ENCODE measurements at places on chromosomes 4 and X.
A peak's percentile ranks its signal among the peaks of the same experiment; 100 is the strongest.

GRCh38 chr4:168765726-168766125 is 244.3 kb downstream of the CBR4 start:
- peak; percentile 82 for DNase-seq

GRCh38 chr4:124322234-124323065 is 390.1 kb downstream of the ANKRD50 start:
- peak; percentile 46 for DNase-seq

DNA sequence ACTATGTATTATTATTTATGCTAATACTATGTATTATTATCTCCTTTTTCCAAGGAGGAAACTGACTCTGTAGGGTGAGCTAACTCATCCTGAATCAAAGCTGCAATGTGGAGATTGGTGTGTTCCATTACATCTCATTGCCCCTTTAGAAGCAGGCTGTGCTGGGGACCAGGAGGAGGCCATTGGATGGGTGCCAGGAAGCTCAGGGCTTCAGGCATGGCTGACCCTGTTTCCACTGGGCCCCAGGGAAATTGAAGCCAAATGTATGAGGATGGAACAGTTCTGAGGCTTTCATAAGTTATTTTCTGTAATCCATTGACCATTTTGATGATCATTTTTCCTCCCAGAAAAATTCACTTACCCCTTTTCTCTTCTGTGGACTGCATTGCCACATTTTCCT is 418.8 kb upstream of the ZFP42 start:
- no peak for DNase-seq

- peak; percentile 85 for DNase-seq
Observed at GRCh38 chr4:180542445-180543100, 1700.6 kb upstream of the TENM3 start.

DNA sequence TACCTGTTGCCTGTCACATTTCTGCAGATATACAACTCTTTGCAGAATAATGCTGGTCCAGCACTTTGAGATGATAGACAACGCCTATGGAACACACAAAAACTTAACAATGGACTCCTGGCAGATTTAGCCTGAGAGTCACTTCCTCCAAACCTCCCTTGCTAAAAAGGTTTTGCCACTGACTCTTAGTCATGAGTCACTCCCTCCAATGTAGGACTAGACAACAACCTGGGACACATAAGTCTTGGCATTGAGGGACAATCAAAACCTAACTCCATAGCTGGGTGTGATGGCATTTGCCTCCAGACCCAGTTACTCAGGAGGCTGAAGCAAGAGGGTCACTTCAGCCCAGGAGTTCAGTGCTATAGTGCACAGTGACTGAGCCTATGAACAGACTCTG is 22.0 kb upstream of the EIF4E start:
- no peak for DNase-seq

- DNase-seq, result no peak
Observed at GRCh38 chr4:164847967-164848649, 28.9 kb upstream of the APELA start.

- no peak for DNase-seq
Observed at GRCh38 chr4:7389101-7389701, 45.5 kb downstream of the PSAPL1 start.

DNA sequence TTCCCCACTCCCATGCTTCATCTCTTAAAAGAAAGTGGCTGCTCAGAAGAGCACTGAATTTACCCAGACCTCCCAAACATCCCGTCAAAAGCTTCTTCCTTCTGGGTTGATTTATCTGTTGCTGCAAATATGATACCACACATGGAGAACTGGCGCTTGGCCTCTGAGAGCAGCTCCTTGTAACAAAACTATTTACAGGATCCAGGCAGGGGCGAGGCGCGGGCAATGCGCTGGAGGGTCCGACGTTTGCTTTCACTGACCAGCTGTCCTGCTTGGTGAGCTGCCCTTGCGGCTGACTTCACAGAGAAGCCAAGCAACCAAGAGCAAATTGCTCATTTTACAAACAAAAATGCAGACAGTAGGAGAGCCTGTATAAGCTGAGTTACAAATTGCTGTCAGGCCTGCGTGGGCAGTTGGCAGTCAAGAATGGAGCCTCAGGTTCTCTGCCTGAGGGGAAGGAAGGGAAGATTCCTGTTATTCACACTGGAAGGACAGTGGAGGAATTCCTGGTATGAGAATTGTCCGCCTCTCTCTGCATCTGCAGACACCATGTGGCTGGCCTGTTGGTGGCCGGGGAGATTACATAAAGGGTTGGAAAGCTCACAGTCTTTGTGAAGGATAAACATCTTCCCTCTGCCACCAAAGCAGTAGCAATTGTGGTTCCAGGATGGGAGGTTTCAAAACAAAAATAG is 192.2 kb upstream of the LEF1 start:
- DNase-seq, result peak; percentile 89

DNA sequence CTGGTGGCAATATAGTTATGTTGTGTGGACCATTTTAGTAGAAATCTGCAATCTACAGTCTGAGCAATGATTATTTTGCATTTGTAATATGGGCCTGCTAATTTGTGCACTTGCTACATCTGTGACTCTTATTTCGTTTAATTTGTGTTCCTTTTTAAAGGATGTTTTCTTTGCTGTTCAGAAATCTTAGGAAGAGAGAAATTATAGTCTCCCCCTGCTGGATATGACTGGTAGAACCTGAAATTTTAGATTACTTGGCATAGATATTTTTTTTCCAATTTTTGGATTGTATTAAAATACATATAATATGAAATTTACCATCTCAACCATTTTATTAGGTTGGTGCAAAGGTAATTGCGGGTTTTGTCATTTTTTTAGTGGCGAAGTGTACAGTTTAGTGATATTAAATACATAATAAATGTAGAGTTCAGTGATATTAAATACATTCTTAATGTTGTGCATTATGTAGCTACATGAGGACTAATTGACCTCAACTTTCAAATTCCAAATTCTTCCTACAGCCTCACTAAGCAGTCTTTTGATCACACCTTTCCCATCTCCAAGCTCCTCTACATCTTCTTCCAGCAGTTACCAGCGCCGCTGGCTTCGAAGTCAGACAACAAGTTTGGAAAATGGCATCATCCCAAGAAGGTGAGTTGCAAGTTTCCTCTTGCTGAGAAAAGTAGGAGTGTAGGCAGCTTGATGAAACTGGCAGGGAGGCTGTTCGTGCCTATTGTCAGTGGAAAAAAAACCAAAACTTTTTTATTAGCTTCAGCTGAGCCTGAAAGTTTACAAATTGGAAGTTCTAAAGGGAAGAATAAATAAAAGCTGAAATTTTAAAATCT is 82.2 kb downstream of the FNIP2 start:
- peak; percentile 42 for DNase-seq

- DNase-seq, result peak; percentile 69
Observed at GRCh38 chrX:136028383-136028984, 43.2 kb downstream of the SLC9A6 start.

GRCh38 chr4:48602763-48603162 is 112.7 kb downstream of the ZAR1 start:
- DNase-seq, result no peak

- peak; percentile 13 for DNase-seq
Observed at GRCh38 chrX:25941559-25942250, 196.4 kb upstream of the MAGEB18 start.

DNA sequence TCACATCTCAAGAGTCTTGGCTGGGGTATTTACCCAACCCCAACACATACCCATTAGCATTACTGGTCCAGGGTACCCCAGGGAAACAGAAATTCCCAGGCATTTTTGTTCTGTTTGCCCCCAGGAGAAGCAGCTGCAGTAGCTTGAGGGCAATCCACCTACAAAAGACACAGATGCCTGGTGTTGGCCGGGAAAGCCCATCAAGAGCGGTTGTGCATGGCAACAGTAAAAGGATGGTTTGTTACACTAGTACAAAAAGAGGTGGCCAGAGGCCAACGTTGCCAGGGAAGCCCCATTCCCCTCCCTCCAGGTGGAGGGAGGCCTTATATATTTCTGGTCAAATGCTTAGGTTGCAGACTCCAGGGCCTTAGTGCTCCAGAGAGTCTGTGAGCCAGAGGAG is 637.8 kb downstream of the BCOR start:
- DNase-seq, result no peak

DNA sequence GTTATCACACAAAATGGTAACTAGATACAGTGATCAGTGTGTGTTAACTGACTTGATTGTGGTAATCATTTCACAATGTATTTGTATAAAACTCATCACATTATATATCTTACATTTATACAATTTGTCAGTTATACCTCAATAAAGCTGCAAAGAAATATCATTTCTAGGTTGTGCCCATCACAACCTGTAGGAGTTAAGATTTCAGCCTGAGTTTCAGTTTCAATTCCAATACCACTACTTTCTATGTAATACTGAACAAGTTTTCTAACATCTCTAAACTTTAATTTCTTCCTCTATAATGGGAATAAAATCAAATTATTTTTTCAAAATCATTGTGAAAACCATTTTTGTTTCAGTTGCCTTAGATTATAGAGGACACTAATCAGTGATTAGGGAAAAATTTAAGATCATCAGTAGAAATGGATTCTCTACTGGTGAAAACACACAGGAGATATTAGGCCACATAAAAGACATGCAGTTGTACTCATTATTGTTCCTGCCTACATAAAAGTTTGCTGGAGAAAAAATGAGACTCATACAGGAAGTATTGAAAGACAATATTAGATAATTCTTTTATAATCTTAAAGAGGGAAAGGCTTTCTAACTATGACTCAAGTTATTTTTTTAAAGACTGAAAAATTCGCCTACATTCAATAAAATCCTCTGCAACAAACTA is 18.4 kb upstream of the TBC1D1 start:
- DNase-seq, result no peak

DNA sequence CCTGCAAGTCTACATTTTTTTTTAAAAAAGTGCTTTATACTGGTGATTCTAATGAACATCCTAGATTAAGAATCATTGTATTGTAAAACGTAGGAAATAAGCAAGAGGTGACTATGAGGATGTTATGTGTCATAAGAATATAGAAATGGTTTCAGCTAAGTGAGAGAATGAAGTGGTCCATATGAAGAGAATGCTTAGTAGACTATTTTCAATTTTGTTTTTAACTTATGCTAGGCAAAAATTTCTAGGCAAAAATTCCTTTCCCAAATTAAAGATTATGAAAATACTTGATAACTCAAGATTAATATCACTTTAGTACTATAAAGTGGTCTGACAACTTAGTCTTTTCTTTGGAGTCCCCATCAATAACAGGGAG is 825 bp downstream of the DYNLT3 start:
- DNase-seq, result no peak

GRCh38 chr4:38674258-38675144 is 10.5 kb downstream of the KLF3 start:
- DNase-seq, result no peak

DNA sequence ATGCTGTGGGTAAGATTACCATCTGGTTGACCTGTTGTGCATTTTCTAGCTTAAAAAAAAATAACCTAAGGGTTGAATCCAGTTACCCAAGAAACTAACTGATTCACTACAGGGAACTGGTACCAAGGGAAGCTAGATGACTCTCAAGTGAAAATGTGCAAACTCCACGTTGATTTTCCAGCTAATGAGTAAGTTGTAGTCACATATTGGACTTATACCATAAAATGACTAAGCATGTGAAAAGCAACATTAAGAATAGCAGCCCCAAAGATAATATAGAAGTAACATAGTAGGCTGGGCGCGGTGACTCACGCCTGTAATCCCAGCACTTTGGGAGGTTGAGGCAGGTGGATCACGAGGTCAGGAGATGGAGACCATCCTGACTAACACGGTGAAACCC is 270.9 kb downstream of the SPRY1 start:
- peak; percentile 75 for DNase-seq

DNA sequence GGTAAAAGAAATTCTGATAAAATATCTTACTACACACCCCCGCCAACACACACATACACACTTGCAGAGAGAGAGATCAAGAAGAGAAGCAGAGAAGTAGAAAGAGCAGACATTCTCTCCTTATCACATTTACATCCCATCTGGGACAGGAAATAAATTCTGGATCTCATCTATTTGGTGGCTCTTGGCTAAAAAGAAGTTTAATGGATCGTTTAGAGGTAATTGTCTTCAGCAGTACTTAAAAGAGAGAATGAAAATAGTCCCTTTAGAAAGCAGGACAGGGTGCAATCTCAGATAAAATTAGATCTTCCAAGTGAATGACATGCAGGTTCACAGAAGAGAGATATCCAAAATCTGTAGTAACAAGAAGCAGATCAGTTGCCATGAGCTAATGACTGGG is 1392.5 kb downstream of the RAPGEF2 start:
- no peak for DNase-seq

- DNase-seq, result peak; percentile 19
Observed at GRCh38 chrX:72540318-72540717, 32.3 kb downstream of the HDAC8 start.

- no peak for DNase-seq
Observed at GRCh38 chr4:109982521-109982920, 69.8 kb downstream of the EGF start.

DNA sequence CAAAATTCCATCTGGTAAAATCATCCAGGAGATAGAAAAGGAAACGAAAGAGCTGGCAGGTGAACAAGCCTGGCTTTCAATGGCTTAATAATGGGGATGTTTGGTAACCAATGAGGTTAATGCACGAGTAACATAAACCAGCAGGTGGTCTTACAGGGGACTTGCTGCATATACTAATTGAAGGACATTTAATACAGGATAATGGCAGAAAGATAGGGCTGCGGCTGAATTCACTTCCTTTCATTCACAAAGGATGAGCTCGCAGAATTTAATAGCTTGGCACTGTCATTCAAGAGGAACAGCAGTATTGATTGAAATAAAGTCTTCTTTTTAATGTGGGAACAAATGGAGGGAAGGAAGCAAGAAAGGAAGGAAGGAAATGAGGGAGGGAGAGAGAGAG is 156.3 kb upstream of the RAI2 start:
- DNase-seq, result no peak

- no peak for DNase-seq
Observed at GRCh38 chr4:113469926-113470325, 291.6 kb downstream of the CAMK2D start.

DNA sequence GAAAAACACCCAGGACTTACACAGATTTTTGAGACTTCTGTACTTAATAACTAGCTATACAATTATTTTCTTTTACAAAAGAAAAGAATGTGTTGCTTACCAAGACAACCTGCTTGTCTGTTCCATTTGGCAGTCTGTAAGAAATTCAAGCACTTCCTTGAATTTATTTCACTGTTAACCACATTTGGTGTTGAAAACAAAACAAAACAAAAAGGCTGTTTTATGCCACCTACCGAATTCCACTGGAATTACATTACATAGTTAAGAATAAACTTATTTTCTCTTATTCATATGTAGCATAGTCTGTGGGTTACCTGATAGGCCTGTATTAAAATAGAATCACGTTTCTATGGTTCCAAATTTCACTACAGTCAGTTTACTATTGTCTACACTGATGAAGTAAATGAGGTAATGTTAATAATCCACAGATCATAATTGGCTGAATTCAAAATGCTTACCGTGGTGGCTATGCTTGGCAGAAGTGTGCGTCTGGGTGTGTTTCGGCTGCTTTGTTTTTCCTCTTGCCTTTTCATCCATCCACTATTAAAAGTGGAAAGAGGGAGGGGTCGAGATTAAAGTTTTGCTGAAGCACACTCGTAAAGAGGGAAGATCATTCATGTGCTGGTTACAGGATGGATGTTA is at the start of gene TLR1:
Gene TLR1 (minus strand): TSS at position 138 of the 642 bp plus-strand sequence. CDS start 5,960 bp downstream, outside the sequence.
- DNase-seq, result peak; percentile 61

GRCh38 chr4:133996431-133997121 is 205.0 kb downstream of the PABPC4L start:
- DNase-seq, result no peak

GRCh38 chr4:150863456-150863855 is 151.6 kb downstream of the LRBA start:
- no peak for DNase-seq

GRCh38 chr4:6272863-6273660 is 3.4 kb downstream of the WFS1 start:
- DNase-seq, result peak; percentile 84

Measured in fibroblast of skin of back (primary cell).